Activated naive CD4-positive, alpha-beta T cell treated with anti-CD3 and anti-CD28 coated beads for 36 hours (primary cell): ENCODE measurements at places on chromosomes 5 and 9. TPM values are rescaled to one million over a fixed set of nuclear protein-coding genes. Genes with fewer than 3 reads are reported as not detected.

DNA sequence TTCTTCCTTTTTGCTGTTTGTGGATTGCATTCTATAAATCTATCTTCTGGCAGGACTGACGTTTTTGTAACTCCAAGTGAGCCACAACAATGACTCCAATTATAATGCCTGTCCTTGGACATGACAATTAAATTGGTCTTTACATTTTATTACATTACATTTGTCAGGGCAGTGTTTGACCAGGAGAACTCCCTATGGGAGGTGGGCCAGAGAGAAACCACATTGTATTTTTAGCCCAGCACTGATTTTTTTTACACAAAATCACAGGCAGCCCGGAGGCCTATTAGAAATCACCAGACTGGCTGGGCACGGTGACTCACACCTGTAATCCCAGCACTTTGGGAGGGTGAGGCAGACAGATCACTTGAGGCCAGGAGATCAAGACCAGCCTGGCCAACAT, 99.1 kb upstream of the SMC5 start:
- H3K36me3 ChIP-seq = no peaks in the 10 kb centered on the region
- no peak for DNase-seq
- no peak overlapping the region for H3K27ac ChIP-seq
- no peaks in the 10 kb centered on the region for H3K4me1 ChIP-seq

The SLC6A19 gene
- not detected for total RNA-seq

DNA sequence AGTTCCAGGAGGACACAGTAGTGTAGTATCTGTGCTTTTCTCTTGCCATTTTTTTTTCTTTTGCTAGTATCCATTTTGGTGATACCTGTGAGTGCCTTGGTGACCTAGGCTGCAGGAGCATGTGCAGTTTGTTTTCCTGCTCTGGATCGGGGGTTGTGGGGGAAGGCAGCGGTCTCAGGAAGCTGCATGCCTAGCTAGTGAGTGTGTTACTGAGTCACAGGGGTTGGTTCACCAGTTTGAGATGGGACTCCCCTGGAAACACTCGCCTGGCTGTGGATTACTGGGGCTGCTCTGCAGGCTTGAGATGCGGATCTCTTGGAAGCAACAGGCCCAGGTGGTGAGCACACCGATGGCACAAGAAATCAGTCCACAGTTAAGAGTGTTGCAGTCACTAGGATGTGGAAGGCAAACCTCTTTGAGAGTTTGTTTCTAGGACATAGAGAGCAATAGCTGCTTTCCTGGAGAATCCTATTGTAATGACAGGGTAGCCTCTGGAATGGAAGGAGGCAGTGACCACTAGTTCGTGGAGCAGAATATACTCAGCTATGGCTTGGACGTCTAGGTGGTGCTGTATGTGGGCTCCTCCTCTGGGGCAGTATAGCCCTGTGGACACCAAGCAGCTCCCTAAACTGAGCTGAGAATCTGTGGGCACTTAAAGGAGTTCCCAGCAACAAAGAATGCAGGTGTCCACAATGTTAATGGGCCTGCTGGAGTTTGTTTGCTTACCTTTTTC, 20.0 kb upstream of the SPATA31E1 start:
- no peaks in the 10 kb centered on the region for H3K4me1 ChIP-seq
- DNase-seq = no peak
- H3K27me3 ChIP-seq = peaks cover 1% of the 10 kb centered on the region
- H3K4me3 ChIP-seq = no peak overlapping the region

The MAMDC2 gene
- total RNA-seq = not detected

- no peak for DNase-seq
- H3K36me3 ChIP-seq = peaks cover 15% of the 10 kb centered on the region
- H3K27ac ChIP-seq = no peak overlapping the region
- no peak overlapping the region for H3K4me3 ChIP-seq
These were observed 70.5 kb downstream of the MED27 start for GRCh38 chr9:132008855-132009812.

DNA sequence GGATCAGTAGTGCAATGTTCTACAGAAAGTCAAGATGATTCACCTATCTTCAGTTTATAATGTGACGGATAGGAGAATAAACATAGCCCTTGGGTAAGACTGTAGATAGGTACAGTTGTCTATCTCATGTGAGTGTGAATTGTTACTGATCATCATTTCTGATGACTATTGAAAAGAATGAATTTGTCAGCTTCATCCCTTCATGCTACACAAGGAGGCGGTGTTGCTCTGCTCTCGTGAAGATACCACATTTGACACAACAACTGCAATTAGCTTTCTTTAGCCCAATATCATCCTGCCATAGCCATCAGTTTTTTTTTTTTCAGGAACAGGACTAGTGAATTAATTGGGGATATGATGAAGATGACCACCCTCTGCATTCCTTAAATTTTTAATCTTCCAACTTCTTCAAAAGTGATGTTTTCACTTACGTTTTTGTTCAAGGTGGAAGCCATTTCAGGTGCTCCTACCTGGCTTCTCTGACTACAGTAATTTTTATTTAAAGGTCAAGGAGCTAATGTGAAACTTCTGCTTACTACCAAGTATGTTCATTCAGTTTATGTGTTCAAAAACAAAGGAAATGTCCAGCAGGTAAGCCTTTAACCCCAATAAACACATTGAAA, 152.9 kb upstream of the MOCS2 start:
- DNase-seq = peak; percentile 25
- H3K27me3 ChIP-seq = peaks cover 10% of the 10 kb centered on the region
- H3K36me3 ChIP-seq = no peaks in the 10 kb centered on the region
- H3K4me1 ChIP-seq = no peaks in the 10 kb centered on the region

The NTRK2 gene
- 0.02 TPM for total RNA-seq

DNA sequence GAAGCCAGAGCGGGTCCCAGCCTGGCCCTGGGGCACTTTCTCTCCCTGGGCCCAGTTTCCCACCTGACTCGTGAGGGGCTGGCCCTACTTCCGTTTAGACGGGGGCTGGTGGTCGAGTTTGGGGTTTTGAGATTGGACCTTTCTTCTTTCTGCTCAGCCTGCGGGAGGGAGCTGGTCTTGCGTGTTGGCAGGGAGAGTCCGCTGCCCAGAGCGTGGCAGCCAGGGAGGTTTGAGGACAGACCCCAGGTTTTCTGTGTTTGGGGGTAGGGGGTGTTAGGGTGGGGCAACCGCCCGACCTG, 6.0 kb upstream of the PITX1 start:
- no peaks in the 10 kb centered on the region for H3K36me3 ChIP-seq
- H3K27me3 ChIP-seq = peaks cover 62% of the 10 kb centered on the region
- no peak overlapping the region for H3K27ac ChIP-seq
- DNase-seq = no peak

DNA sequence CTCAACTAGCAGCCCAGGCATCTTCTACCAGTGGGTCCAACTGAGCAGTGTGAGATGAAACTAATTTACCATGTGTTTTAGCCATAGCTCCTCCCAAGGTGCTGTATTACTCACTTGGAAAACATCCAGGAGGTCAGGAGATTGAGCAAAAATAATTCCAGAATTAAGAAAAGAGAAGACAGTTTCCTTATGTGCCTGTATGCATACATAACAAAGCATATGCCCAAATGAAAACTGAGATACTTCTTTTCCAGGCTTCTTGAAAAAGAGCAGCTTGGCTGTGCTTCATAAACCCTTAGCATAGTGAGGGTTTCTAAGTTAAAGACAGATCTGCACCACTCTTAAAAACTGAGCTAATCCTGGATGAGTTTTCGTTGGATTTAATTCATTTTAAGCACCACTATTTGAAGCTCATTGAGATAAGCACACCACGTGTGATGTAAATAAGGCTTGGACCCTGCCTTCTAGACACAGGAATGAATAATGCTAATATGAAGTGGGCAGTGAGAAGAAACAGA, 119.4 kb downstream of the ADAMTS12 start:
- no peak overlapping the region for H3K27ac ChIP-seq
- H3K27me3 ChIP-seq = peaks cover 5% of the 10 kb centered on the region
- H3K36me3 ChIP-seq = no peaks in the 10 kb centered on the region

- no peak overlapping the region for H3K4me3 ChIP-seq
- no peak overlapping the region for H3K27ac ChIP-seq
- H3K4me1 ChIP-seq = peaks cover 22% of the 10 kb centered on the region
- DNase-seq = no peak
- peaks cover 6% of the 10 kb centered on the region for H3K27me3 ChIP-seq
- H3K36me3 ChIP-seq = no peaks in the 10 kb centered on the region
These were observed 63.8 kb upstream of the S1PR3 start for GRCh38 chr9:88927510-88927909.

DNA sequence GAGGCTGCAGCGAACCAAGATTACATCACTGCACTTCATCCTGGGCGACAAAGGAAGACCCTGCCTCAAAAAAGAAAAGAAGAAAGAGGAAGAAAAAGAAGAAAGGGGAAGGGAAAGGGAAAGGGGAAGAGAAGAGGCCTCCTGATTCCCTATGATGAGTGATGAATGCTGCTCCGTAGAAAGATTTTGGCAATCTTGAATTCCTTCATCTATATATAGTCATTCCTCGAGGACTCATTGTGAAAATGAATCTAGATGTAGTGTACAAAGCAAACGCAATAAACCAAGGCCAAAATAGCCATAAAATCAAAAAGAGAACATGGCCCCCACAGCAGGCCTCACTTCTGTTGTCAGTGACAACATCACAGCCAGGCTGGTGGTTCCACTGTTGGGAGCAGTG, 218.0 kb downstream of the DCP2 start:
- no peaks in the 10 kb centered on the region for H3K4me1 ChIP-seq
- H3K4me3 ChIP-seq = no peak overlapping the region
- no peak for DNase-seq
- no peak overlapping the region for H3K27ac ChIP-seq
- H3K27me3 ChIP-seq = no peaks in the 10 kb centered on the region
- no peaks in the 10 kb centered on the region for H3K36me3 ChIP-seq

- no peak overlapping the region for H3K27ac ChIP-seq
- H3K27me3 ChIP-seq = no peaks in the 10 kb centered on the region
- peaks cover 6% of the 10 kb centered on the region for H3K4me1 ChIP-seq
- DNase-seq = no peak
- H3K36me3 ChIP-seq = no peaks in the 10 kb centered on the region
- H3K4me3 ChIP-seq = no peak overlapping the region
These were observed 73.1 kb upstream of the FST start for GRCh38 chr5:53407373-53407772.

DNA sequence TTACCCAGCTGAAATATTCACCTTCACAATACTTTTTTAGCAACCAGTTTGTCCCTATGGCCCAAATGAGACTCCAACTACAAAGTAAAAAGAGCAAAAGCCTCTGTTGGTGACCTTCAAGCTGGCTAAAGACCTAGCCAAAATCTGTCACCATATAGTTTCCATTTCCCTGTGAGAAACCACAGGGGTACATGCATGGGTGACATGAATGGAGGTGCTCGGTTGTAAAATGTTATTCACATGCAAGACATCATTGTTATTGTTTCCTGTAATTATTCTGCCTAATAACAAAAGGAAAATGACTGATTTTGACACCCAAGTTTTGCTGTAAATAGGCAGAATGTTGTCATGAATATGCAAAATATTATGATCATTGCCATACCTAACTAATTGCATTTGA, 285.3 kb downstream of the ZNF608 start:
- H3K27ac ChIP-seq = no peak overlapping the region
- no peak overlapping the region for H3K4me3 ChIP-seq
- no peaks in the 10 kb centered on the region for H3K4me1 ChIP-seq
- no peak for DNase-seq
- H3K36me3 ChIP-seq = no peaks in the 10 kb centered on the region

The PCDHA2 gene
- not detected for total RNA-seq

DNA sequence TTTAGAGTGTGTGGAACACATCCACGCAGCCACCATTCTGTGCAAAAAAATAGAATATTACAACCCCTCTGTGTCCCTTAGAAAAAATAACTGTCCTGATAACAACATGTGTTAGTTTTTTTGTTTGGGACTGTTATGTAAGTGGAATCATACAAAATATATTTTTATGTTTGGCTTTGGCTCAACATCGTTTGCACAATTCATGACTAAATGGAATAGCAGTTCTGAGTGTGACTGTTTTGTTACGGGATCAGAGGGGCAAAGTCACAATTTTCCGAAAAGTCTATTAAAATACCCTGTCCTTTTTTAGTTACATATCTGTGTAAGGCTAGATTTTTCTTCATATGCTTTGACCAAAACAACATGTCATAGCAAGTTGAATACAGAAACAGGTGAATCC, 12.8 kb downstream of the MTREX start:
- H3K27ac ChIP-seq = no peak overlapping the region
- peaks cover 19% of the 10 kb centered on the region for H3K4me1 ChIP-seq
- H3K27me3 ChIP-seq = no peaks in the 10 kb centered on the region
- no peak for DNase-seq
- H3K36me3 ChIP-seq = peaks cover 13% of the 10 kb centered on the region

GRCh38 chr5:150809363-150809762, 30.8 kb downstream of the SMIM3 start:
- no peaks in the 10 kb centered on the region for H3K4me1 ChIP-seq
- DNase-seq = no peak
- no peak overlapping the region for H3K27ac ChIP-seq
- H3K36me3 ChIP-seq = no peaks in the 10 kb centered on the region
- no peak overlapping the region for H3K4me3 ChIP-seq

DNA sequence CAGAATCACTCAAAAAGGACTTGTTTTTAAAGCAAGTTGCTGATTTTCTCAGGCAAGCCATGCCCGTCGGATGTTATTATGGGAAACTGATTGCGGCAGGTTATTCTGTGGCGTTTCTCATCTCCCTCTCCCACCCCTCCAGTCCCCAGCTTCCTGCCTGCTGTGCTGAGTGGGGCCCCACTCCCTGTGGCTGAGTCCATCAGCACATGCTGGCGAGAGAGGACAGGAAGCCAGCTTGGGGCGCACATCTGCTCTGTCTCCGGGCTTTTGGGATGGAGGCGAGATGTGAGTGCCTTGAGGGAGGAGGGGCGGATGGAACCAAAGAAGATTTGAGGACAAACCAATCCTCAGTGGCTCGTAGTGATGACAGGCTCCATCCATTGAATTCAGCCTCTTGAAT, 108.0 kb downstream of the DAPK1 start:
- DNase-seq = no peak
- H3K4me3 ChIP-seq = no peak overlapping the region
- H3K4me1 ChIP-seq = peaks cover 8% of the 10 kb centered on the region
- H3K27me3 ChIP-seq = peaks cover 41% of the 10 kb centered on the region

GRCh38 chr5:64900618-64901017, 131.9 kb downstream of the CWC27 start:
- H3K4me1 ChIP-seq = no peaks in the 10 kb centered on the region
- no peak for DNase-seq
- no peak overlapping the region for H3K27ac ChIP-seq
- H3K27me3 ChIP-seq = no peaks in the 10 kb centered on the region
- H3K4me3 ChIP-seq = no peak overlapping the region
- peaks cover 55% of the 10 kb centered on the region for H3K36me3 ChIP-seq

- no peaks in the 10 kb centered on the region for H3K36me3 ChIP-seq
- peaks cover 26% of the 10 kb centered on the region for H3K27me3 ChIP-seq
- no peak overlapping the region for H3K27ac ChIP-seq
- H3K4me3 ChIP-seq = no peak overlapping the region
- no peaks in the 10 kb centered on the region for H3K4me1 ChIP-seq
These were observed 22.2 kb upstream of the PAX5 start for GRCh38 chr9:37056046-37056920.

The ITK gene
- total RNA-seq = 340 TPM

The FRMPD1 gene
- total RNA-seq = not detected
